ENCODE measurements at places on chromosomes 3 and 15.

- no peak for DNase-seq
These were observed 49.1 kb upstream of the SATB1 start for GRCh38 chr3:18474202-18474601.

DNA sequence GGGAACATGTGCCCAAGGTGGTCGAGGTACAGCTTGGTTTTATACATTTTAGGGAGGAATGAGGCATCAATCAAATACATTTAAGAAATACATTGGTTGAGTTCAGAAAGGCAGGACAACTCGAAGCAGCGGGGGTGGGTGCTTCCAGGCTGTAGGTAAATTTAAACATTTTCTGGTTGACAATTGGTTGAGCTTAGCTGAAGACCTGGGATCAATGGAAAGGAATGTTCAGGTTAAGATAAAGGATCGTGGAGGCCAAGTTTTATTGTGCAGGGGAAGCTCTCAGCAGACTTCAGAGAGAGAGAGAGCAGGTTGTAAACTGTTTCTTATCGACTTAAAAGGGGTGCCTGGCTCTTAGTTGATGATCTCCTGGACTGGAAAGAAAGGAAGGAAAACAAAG is 11.3 kb downstream of the CPN2 start:
- DNase-seq: no peak

DNA sequence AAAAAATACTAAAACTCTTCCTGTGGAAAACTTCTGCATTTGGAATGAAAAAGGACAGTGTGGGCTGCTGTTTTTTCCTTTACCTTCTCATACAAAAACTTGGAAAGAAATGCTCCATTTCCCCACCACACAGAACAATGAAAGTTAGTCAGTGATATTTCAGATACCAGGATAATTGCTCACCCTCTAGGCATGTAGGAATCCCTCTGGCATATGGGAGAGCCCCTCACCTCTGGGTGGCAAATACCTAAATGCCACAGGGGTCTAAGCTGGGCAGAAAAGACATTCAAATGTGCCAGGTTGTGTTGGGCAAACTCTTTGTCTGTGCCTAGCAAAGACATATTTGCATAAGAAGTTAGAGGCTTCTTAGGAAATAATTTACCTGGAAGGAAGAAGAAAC is 560.3 kb upstream of the NR2F2 start:
- no peak for DNase-seq

DNA sequence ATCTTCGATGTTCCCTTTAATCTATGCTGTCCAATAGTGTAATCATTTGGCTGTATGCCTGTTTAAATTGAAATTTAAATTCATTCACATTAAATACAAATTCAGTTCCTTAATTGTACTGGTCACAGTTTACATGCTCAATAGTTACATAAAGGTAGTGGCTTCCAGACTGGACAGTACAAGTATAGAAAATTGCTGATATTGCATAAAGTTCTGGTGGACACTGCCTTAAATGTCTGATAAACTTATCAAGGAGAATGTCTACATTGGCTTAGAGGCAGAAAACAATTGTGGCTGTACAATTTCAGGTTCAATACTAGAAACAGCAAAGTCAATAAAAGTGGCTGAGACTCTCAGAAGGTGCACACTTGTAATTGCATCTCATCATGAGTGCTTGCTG is 365.2 kb downstream of the RBMS3 start:
- no peak for DNase-seq

- DNase-seq: no peak
These were observed 427.1 kb upstream of the DPH6 start for GRCh38 chr15:35973029-35973428.

DNA sequence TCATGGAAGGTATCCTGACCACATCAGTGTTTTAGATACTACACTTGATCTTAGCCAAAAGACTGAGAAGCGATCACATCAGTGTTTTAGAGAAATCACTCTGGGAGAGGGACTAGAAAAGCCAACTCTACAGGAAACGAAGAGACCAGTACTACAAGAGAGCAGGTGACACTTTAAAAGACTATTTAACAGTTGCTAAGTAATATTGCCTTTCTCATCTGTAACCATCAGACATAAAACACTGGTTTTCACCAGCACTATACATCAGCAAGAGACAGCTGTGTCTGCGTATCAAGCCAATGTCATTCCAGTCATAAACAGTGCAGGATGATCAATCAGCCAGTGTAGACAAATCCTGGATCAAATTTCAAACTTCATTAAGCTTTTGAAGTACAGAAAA is 66.7 kb downstream of the GLB1 start:
- DNase-seq: no peak

GRCh38 chr3:179081885-179082284 is 10.3 kb upstream of the ZMAT3 start:
- DNase-seq: no peak

GRCh38 chr15:31336593-31337295 is 10.1 kb downstream of the KLF13 start:
- no peak for DNase-seq

DNA sequence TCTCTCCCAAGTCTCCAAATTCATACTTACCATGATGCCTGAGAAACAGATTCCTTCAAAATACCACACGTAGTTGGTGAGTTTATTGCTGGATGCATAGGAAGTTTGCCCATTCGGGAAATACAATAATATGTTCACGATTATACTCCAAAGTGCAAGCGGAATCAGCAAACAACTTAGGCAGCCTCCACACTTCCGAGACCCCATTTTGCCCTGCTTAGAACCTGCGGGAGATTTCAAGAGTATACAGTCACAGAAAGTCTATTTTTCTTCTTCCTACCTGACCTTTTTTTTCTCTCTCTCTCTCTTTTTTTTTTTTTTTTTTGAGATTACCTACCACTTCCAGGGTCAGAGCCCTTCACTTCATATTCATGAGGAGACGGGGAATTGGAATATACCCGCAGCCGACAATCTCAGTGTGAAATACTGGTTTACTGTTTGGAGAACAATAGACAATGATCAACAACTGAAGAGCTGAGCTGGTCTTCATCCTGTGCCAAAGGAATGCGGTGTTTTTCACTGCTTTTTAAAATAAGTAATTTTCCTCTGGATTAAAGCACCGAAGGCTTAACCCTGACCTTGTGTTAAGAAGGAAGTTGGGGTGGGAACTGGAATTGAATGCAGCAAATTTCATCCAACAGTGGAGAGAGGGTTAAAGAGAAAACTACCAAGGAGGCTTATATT is at the start of gene TM4SF18:
TSS of gene TM4SF18 (minus strand) at position 461 of the 684 bp plus-strand sequence. CDS start at position 207, 254 bp downstream.
- DNase-seq: no peak

DNA sequence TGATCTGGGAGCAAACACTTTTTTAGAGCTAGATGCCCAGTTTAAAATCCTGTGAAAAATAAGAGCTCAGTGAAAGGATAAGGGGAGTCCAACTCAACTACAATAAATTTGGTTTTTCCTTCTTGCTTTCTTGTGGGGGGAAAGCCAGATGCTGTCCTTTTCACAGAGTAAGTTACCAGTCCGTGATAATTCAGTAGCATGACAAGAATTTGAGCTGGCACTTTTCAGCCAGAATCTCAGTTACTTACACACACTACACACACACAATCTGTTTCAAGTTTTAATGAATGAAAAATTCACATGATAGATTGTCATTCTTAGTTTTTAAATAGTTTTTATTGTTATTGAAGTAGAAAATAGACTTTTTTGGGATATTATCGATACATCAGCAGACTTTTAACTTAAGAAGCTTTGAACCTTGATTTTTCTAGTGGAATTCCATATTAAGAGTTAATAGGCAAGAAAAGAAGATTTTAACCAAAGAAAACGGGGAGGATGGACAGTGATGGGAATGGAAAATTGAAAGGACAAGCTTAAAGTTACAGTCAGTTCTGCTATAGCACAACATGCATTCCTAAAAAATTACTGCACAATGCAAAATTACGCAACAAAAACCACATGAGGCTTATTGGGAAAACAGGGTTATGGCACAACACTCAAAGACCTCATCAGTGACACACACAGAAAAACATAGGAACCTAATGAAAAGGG is 47.0 kb downstream of the PSMD6 start:
- no peak for DNase-seq

GRCh38 chr3:118734664-118735063 is 300.0 kb downstream of the IGSF11 start:
- DNase-seq: no peak

Measured in NCI-H1930 (cell line).